ENCODE measurements at places on chromosomes 7 and 10.
A peak's percentile ranks its signal among the peaks of the same experiment; 100 is the strongest.

GRCh38 chr10:120387326-120387725 is 69.7 kb upstream of the PLPP4 start:
- no peak for DNase-seq

DNA sequence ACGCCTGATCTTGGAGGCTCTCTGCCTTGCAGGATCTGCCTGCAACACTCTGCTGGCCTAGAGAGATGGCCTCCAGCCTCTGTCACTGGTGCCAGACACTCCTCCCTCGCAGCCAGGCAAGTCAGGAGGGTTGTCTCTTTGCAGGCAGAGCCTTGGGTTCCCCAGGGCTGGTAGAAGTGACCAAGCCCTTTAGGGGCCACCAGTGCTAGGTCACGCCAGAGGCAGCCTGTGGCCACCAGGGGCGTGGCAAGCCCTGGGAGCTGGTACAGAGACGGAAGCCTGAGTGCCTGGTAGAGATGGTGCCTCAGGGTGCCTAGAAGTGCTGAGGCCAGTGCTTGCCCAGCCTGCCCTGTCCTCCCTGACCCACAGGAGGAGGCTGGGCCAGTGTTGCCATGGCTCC is 9.1 kb downstream of the ADCYAP1R1 start:
- DNase-seq, result no peak

DNA sequence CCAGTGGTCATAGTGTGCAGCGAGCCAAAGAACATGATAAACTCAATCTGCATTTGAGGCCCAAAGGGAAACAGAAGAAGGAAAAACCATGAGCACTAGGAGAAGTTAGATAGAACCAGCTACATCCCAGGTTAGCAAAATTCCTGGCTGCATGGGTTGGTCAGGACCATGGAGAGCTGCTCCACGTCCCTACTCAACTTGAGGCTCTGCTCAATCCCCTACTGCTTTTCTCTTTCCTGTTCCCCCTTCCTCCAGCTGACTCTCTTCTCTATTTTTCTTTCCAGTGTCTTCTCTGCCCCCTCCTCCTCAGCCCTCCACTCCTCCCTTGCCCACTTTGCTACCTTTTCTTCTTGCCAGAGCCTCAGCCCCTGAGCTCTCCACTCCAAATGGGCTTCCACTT is 21.9 kb upstream of the VSIR start:
- no peak for DNase-seq

DNA sequence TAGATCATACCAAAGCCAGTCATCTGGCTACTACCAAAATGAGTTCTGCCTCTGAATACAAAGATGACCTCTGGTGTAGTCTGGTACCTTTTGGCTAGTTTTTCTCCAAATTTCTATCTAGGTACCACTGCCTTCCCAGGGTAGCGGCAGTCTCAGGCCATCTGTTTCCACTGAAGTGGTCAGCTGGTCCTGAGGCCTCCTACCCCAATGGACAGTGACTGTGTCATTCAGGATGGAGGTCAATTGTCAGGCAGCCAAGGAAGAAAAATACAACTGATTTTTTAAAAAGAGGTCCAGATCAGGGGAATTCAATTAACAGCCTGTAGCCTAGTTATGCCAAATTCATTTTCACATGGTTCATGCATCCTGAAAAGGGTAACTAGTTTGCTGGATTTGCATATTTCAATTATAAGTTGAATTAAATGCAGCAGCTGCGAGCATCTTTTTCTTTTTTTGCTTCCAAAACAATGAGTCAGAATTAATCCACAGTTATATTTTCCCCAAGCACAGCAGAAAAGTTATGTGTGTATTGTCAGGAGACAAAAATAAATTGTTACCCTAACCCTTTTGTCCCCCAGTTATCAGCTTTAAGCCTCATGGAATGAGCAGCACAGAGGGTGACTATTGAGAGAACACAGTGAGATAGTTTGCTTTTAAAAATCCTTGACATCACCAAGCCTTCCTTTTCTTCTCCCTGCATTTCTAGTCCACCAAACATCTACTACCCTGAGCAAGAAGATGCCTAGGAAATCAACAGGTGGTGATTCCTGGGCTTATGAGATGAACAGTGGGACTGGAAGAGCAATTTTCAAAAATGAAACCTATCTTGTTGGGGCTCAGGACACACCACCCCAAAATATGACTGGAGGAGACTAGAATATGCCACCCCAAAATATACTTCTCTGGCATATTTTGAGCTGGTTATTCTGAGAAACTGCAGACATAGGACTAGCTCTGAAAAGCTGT is 27.7 kb downstream of the BCCIP start:
- no peak for DNase-seq

- no peak for DNase-seq
These were observed 41.3 kb downstream of the ST7 start for GRCh38 chr7:116994611-116995010.

- no peak for DNase-seq
These were observed 257.8 kb upstream of the GNAI1 start for GRCh38 chr7:79876848-79877252.

GRCh38 chr7:152922318-152923081 is 162.9 kb downstream of the ACTR3B start:
- no peak for DNase-seq

- DNase-seq, result no peak
These were observed 95.2 kb downstream of the PLCE1 start for GRCh38 chr10:94088926-94089381.

DNA sequence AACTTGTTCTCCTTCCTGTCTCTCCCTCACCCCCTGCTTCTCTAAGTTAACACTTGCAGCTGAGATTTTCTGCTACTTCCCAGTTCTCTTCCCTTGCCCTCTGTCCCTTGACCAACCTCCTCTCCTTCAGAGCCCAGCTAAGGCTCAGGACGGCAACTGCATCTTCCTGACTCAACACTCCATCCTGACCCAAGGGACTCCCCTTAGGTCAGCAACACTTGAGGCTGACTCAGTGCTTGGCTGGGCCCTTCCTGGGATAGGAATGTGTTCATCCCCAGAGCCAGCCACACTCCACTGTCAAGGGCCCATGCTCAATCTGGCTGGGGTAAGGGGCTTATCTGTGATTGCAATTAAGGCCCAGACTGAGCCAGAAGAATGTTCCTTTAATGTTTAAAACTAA is 3.4 kb downstream of the CALHM2 start:
- DNase-seq, result no peak

DNA sequence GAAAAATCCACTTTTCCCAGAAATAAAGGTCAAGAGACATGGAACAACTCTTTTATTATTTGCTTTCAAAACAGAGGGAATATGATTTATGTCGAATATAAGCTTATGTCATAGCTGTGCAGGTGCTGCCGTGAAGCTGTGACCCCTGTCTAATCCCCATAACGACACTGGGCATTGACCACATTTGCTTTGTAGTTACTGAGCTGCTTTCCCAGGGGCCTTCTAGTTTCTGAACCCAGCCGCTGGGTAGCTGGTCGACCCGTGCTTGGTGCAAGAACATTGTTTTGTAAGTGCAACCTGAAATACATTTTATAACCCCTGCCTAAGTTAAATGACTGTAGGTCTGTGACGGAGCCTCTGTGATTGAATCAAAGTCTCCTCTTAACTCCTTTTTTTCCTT is 144.9 kb upstream of the HDAC9 start:
- no peak for DNase-seq

- no peak for DNase-seq
These were observed 59.8 kb upstream of the ADAM12 start for GRCh38 chr10:126448091-126448490.

DNA sequence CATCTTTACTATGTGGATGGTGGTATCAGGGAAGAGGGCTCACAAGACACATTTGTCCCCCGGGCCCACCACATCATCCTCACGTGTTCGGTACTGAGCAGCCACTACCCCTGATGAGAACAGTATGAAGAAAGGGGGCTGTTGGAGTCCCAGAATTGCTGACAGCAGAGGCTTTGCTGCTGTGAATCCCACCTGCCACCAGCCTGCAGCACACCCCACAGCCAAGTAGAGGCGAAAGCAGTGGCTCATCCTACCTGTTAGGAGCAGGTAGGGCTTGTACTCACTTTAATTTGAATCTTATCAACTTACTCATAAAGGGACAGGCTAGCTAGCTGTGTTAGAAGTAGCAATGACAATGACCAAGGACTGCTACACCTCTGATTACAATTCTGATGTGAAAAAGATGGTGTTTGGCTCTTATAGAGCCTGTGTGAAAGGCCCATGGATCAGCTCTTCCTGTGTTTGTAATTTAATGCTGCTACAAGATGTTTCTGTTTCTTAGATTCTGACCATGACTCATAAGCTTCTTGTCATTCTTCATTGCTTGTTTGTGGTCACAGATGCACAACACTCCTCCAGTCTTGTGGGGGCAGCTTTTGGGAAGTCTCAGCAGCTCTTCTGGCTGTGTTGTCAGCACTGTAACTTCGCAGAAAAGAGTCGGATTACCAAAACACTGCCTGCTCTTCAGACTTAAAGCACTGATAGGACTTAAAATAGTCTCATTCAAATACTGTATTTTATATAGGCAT is 9.1 kb upstream of the CSGALNACT2 start:
- DNase-seq, result no peak

- DNase-seq, result peak; percentile 9
These were observed 87.0 kb downstream of the TBXAS1 start for GRCh38 chr7:139915864-139916716.

DNA sequence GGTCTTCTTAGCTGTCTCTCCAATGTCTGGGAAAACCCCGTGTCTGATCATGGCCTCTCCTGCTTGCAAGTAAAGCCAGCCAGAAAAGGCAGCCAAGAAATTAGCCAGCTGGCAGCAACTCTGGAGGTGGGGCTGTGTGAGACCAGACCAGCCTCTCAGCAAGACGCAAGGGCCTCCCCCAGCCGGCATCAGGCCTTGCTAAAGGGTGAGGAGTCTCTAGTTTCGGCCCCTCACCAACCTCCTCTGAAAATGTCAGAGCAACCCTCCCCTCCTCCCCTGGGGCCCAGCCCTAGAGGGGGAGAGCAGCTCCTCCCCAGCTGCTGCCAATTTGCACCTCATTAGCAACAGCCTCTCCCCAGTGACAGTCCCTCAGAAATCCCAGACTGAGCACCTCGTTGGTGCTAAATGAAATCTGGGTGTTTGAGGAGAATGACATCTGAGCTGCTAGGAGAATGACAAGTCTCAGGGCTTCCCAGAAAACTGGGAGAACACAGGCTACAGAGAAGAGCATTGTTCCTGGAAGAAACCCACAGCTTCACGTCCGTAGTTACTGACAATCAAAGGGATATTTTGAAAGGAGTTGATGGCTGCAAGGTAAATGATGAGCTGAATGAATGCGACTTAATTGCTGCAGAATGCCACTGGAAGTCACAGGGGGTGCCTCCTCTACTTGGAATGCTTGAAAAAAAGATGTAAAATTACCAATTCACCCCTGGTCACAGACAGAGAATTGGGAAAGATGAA is 25.9 kb downstream of the DGKI start:
- DNase-seq, result no peak

GRCh38 chr10:91420868-91421267 is 10.7 kb downstream of the HECTD2 start:
- DNase-seq, result no peak

- DNase-seq, result peak; percentile 24
These were observed 15.6 kb upstream of the RFC2 start for GRCh38 chr7:74269757-74270277.

GRCh38 chr10:130041451-130042371 is 68.9 kb downstream of the C10orf143 start:
- DNase-seq, result no peak

DNA sequence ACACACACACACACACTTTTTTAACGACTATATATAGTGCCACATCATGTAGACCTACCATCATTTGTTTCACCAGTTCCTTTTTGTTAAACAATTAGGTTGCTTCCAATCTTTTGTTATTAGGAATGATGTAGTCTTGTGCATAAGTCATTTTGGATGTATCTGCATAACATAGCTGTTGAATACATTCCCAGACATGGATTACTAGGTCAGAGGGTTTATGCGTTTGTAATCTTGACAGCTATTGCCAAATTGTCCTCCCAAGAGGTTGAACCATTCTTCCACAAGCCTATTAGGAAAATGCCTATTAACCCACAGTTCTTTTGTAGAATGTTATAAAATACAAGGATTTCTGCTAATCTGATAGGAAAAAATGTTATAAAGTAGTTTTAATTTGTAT is 87.3 kb downstream of the PALS2 start:
- DNase-seq, result no peak

GRCh38 chr10:123014772-123015171 is 6.0 kb downstream of the ACADSB start:
- DNase-seq, result no peak

GRCh38 chr10:130956251-130956650 is 355.3 kb downstream of the TCERG1L start:
- no peak for DNase-seq

- DNase-seq, result no peak
These were observed 60.7 kb upstream of the LAMB4 start for GRCh38 chr7:108190891-108191290.

- DNase-seq, result no peak
These were observed 10.4 kb upstream of the PCGF5 start for GRCh38 chr10:91210014-91210413.

- DNase-seq, result no peak
These were observed 112.0 kb upstream of the CHST15 start for GRCh38 chr10:124205432-124205831.

- no peak for DNase-seq
These were observed 20.4 kb downstream of the PPA1 start for GRCh38 chr10:70212879-70213278.

GRCh38 chr7:150845421-150845861 is 6.9 kb upstream of the AOC1 start:
- no peak for DNase-seq

DNA sequence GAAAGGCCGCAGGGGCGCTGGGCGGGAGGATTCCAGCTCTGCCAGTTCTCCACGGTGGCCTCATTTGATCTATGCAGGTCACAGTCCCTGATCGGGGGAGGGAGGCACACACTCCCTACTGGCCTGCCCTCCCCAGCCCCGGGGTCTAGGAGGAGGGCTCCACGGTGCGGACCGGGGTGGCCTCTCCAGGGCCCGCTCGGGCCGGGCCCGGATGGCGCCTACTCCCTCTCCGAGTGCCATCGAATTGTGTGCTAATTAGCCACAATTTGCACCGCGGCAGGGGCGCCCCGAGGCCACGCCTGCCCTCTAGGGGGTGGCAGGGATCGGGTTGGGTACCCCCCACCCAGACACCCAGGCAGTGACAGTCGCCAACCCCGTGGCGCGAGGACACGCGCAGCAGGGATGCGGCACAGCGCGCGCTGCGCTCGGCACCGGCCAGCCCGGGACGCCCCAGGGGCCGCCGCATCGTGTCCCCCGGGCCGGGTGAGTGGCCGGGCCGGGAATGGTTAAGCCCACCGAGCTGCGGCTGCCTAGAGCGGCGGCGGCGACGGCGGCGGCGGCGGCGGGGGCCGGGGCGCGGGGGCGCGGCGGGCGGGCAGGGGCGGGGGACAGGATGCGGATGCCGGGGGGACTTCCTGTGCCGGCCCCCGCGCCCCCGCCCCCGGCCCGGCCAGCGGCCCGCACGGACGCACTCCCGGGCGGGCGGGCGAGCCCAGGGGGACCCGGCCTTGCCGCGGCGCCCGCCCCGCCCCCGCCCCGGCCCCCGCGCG is at the start of gene ZNF853:
Gene ZNF853 (plus strand): TSS at position 658 of the 770 bp plus-strand sequence. CDS start 565 bp downstream, outside the sequence.
- no peak for DNase-seq
